Activated CD4-positive, alpha-beta T cell treated with anti-CD3 and anti-CD28 coated beads for 36 hours (primary cell): ENCODE measurements at places on chromosomes 11 and 22. TPM values are rescaled to one million over a fixed set of nuclear protein-coding genes. Genes with fewer than 3 reads are reported as not detected.

Gene MAP4K2
- total RNA-seq: 54.0 TPM

DNA sequence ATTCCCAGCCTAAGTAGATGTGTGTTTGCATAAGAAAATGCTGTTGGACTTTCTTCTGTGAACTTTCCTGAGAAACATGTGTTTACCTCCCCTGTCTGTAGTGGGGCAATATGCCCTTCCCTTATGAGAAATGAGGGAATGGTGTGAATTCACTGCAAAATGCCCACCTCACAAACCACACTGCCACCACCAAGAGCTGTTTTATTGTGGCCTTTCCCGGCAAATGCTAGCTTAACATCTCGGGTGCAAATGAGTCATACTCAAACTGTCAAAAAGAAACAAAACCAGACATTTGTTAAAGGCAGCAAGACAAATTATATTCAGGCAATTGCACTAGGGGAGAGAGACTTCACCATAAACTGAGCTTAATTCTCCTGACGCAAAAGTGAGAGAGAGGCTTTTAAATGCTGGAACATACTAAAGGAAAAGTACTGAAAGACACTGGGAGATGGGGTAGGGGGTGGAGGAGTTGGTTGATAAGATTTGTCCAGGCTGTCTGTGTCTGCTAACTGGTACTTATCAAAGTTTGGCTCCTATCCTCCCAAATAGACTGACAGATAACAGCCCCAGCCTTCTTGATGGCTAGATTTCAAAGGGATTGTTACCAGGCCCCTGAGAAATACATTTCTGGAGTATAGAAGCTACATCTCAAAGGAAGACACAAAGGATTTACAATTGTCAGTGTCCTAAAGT lies 70.9 kb upstream of the OR5AK2 start:
- H3K27ac ChIP-seq: no peak overlapping the region
- no peak for DNase-seq
- H3K4me1 ChIP-seq: no peaks in the 10 kb centered on the region
- no peaks in the 10 kb centered on the region for H3K36me3 ChIP-seq

- no peak overlapping the region for H3K4me3 ChIP-seq
- DNase-seq: no peak
- no peak overlapping the region for H3K27ac ChIP-seq
- peaks cover 20% of the 10 kb centered on the region for H3K36me3 ChIP-seq
- no peaks in the 10 kb centered on the region for H3K4me1 ChIP-seq
- H3K27me3 ChIP-seq: no peaks in the 10 kb centered on the region
Measured at GRCh38 chr22:47169801-47170140, 407.3 kb downstream of the TBC1D22A start.

- peaks cover 1% of the 10 kb centered on the region for H3K36me3 ChIP-seq
- peaks cover 35% of the 10 kb centered on the region for H3K27me3 ChIP-seq
- H3K27ac ChIP-seq: no peak overlapping the region
- H3K4me3 ChIP-seq: no peak overlapping the region
- DNase-seq: no peak
Measured at GRCh38 chr11:112967082-112967481, 5.9 kb downstream of the NCAM1 start.

- no peak overlapping the region for H3K27ac ChIP-seq
- H3K4me1 ChIP-seq: no peaks in the 10 kb centered on the region
- no peak overlapping the region for H3K4me3 ChIP-seq
- peaks cover 10% of the 10 kb centered on the region for H3K36me3 ChIP-seq
Measured at GRCh38 chr11:112334381-112334780, 73.7 kb upstream of the PLET1 start.
